ENCODE measurements at places on chromosomes 3 and 15. TPM values are rescaled to one million over a fixed set of nuclear protein-coding genes. Genes with fewer than 3 reads are reported as not detected.

- DNase-seq, result no peak
Measured at GRCh38 chr15:26521691-26522198, 251.1 kb downstream of the GABRB3 start.

ZNF662 gene
- polyA plus RNA-seq, result 0.76 TPM

GRCh38 chr3:52525680-52526561 is 7.7 kb downstream of the NT5DC2 start:
- DNase-seq, result no peak

SPINK8 gene
- not detected for polyA plus RNA-seq

PIF1 gene
- polyA plus RNA-seq, result 0.88 TPM

DUT gene
- polyA plus RNA-seq, result 45.4 TPM

GRCh38 chr15:101148166-101148880 is 103.5 kb downstream of the CHSY1 start:
- DNase-seq, result no peak

GPR62 gene
- 0.11 TPM for polyA plus RNA-seq

GNB4 gene
- 15.3 TPM for polyA plus RNA-seq

DNA sequence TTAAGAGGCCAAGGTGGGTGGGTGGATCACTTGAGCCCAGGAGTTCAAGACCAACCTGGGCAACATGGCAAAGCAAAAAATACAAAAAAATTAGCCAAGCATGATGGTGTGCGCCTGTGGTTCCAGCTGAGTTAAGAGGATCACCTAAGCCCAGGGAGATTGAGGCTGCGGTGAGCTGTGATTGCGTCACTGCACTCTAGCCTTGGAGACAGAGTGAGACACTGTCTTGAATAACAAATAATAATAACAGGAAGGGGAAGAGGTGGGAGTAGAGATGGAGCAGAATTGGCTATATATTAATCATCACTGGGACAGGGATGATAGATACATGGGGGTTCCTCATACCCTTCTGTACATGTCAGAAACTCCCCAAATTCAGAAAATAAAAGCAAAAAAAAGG is 23.8 kb upstream of the NMB start:
- no peak for DNase-seq

DNA sequence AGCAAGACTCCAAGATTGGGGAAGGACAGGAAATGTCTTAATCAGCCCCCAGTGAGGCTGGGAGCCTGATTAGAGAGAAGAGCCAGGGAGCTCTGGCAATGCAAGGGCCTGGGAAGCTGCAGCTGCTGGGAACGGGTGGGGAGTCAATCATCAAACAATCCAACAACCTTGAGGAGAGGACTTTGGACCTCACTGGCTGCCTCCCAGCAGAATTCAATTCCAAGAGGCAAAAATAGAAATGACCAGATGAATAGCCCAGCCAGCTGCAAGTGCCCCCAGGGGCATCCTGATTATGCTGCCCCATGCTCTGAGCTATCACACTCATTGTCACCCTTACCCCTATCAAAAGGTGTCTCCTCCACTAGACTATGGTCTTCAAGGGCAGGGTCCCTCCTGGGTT is 6.1 kb upstream of the HOMER2 start:
- DNase-seq, result no peak

DNA sequence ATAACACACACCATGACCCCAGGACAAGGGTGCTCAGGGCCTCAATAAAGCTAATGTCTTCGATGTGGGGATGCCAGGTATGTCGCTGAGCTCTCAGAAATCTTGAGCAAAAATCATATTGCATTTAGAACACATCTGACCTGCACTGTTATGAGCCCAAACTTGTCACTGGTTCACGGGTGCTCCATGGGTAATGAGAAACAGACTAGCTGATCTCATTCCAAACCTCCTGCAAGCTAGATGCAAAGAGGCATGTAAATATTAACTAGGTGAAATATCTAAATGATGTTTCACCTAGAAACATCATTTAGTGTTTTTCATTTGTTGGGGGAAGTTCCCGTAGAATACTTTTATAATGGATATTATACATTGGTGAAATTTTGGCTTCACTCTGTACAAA is 549.4 kb downstream of the OCA2 start:
- no peak for DNase-seq

GRCh38 chr3:171264758-171265157 is 195.4 kb downstream of the TNIK start:
- DNase-seq, result no peak

POTEB3 gene
- polyA plus RNA-seq, result not detected

SLCO3A1 gene
- polyA plus RNA-seq, result 59.6 TPM

DNA sequence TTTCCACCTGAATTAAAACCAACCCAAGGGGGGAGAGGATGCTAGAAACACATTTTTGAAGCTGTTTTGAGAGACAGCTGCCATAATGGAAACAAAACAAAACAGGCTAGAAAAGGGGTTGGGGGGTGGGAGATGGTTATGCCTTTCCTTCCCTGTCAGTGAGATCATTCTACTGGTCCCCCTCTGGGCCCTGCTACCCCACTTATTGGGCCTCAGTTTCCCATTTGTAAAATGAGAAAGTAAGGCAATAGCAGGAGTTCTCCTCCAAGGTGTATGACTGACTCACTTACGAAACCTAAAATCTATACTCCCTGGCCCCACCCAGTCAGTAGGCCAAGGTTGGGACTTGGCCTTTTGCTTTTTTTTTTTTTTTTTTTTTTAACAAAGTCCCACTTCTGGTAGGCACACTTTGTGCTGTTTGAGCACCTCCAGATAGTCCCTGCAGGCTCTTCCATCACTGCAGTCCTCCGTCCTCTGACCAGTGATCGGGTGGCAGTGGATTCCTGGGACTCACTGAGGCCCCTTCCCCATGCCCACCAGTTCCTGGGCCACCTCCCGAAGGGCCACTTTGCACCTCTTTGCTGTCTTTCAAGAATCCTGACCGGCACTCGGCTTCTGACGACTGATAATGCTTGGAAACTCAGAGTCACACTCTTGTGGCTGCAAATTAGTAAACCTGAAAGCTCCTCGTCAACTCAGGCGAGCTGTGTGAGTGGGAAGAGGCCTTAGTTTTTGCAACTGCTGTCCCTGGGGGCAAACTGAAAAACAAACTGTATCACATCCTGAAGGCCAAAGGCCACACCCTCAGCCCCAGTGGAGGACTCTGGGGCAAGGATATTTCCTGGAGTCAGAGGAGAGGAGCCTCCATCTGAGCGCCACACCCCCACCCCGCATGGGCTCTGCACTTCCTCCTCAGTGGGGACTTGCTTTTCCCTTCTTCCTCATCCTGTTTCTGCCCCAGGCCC is 6.7 kb upstream of the PSTPIP1 start:
- peak; percentile 76 for DNase-seq

- no peak for DNase-seq
Measured at GRCh38 chr3:80994085-80994665, 767.3 kb downstream of the GBE1 start.

C3orf49 gene
- not detected for polyA plus RNA-seq
